ENCODE measurements at places on chromosomes 1 and 21.

- no peak for DNase-seq
Observed at GRCh38 chr1:74197255-74197654, 721 bp downstream of the LRRIQ3 start.

DNA sequence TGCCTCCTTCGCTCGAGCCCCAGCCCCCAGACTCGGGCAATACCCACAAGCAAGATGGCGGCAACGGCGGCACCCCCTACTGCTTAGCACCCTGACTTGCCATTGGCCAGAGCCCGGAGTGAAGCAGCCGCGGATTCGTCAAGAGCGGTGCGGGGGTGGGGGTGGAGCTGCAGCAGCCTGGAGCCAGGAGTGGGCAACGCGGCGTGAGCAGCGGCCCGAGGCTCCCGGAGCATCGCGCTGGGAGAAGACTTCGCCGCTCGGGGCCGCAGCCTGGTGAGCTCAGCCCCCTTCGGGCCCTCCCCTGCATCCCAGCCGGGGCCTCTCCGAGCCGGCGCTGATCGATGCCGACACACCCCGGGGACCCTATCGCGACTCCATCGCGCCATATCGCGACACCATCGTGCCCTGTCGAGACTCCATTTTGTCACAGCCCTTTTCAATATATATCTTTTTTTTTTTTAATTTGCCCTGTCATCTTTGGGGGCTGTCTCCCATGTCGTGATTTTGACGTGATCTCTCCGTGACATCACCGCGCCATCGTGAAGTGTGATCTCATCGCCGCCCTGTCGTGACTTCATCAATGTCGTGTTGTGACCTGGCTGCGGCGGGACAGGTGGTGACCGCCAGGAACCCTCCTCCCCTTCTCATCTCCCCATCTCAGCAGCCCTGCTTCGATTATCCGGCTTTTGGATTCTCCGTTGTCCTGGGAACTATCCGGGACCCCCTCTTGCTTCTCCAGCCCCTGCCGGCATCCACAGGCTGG, at the start of gene NCDN:
Gene NCDN, plus strand, starts transcription at position 189 of the 763 bp plus-strand sequence. Its CDS starts 392 bp downstream, at position 581.
- DNase-seq, result peak; percentile 96

DNA sequence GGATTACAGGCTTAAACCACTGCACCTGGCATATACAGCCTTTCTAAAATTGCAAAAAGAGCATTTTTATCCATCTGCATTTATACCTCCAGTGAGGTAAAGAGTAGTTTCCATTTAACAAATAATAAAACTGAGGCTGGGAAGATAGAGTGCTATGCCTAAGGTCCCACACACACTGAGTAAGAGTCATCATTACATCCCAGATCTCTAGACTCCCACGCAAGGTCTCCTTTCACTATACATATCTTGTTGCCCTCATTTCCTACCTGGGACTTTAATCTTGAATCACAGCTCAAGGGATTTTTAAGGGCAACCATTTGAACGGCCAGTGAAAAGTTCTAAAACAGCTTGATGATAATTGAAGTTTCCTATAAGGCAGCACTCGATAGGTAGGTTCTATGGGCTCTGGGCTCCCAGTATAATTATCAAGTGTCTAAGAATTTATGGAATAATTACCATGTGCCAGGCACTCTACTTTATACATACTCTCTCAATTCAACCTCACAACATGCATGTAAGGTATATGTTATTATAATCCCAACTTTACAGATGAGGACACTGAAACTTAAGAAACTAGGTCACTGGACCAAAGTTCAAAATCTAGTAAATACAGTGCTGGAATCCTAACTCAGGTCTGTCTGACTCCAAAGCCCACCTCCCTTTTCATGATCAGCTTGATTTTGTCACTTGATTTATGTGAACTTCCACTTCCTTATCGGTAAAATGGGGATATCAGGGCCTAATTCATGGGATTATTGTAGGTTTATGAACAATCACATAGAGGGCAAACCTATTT, 23.3 kb upstream of the EPS15 start:
- DNase-seq, result no peak

- DNase-seq, result no peak
Observed at GRCh38 chr1:203166192-203166940, 9.3 kb downstream of the MYBPH start.

GRCh38 chr1:75394386-75395139, 216.4 kb downstream of the SLC44A5 start:
- DNase-seq, result no peak

DNA sequence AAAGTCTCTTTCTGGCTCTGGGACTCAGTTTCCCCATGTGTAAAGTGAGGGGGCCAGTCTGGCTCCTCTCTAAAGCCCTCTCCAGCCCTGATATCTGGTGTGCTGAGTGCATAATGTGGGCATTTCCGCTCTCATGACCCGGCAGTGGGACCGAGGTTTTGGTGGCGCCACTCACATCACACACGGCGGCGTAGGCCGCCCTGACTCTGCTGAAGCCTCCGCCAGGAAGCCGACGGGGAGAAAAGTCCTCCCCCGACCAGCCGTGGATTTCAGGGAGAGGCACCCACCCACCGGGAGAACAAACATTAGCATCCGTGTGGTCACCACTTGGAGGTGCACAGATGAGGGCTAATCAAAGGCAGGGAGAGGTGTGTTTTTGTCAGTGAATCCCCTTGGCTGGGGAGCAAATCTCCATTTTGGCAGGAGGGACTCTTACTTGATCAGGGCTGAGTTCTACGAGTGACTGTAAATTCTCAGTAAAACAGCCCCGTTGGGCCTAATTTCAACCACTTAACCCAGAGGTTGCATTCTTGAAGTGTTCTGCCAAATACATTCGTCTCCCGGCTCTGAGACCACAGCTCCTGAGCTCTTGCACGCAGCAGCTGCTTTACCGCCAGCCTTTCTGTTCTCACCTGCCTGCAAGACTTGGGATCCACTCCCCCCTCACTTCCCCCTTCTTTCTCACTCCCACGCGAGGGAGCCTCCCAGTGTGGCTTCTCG, 118.2 kb downstream of the FOXD2 start:
- DNase-seq, result no peak

DNA sequence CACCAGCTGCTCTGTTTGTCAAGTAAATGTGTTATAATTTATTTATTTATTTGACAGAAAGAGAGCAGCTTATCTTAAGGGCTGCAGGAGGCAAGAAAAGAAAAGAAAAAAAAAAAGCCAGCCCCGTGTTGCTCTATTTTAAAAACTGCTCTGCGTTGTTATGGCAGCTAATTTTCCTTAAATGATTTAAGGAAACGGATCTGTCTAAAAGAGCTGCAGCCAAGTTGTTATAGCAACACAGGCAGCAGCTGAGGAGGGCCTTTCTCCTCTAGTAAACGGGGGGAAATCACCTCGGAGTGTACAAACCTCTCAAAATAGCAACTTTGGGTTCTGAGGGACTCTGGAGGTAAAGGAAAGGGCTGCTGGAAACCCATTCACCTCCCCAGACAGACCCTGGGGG, 149.2 kb downstream of the BEND5 start:
- DNase-seq, result no peak

DNA sequence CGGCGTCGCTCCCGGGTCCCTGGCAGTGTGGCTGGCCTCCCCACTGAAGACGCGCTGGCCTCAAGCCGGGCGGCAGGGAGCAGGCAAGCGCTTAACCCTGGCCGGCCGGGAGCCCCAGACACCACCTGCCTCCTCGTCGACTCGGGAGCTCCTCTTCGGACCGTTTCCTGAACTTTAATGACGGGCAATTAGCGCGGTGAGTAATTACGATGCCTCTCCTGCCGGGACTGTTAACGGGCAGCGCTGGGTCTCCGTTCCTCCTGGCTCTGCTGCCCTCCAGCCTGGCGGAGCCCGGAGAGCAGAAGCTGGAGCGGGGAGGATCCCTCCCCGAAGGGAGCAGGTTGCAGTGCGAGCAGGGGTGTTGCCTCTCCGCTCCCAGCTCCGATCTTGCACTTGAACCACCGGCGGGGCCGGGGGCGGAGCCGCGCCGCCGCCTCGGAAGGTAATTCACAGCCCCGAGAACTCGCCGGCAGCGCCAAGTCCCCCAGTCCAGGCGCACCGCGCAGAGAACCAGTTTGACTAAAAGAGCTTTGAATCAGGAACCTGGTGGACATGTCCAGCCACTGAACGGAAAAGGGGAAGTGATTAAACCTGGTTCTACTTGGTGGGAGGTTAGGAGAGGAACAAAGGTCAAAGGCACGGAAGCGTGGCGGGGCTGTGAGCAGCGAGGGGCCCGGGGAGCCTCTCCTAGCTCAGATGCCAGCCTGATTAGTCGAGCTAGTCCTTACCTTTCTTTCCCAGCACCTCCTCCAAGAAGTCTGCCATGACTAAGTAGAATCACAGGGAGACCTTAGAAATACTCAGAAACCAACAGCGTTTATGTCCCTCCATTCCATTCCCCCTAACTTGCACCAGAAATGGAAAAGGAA, 18.3 kb upstream of the PLEKHA6 start:
- no peak for DNase-seq

DNA sequence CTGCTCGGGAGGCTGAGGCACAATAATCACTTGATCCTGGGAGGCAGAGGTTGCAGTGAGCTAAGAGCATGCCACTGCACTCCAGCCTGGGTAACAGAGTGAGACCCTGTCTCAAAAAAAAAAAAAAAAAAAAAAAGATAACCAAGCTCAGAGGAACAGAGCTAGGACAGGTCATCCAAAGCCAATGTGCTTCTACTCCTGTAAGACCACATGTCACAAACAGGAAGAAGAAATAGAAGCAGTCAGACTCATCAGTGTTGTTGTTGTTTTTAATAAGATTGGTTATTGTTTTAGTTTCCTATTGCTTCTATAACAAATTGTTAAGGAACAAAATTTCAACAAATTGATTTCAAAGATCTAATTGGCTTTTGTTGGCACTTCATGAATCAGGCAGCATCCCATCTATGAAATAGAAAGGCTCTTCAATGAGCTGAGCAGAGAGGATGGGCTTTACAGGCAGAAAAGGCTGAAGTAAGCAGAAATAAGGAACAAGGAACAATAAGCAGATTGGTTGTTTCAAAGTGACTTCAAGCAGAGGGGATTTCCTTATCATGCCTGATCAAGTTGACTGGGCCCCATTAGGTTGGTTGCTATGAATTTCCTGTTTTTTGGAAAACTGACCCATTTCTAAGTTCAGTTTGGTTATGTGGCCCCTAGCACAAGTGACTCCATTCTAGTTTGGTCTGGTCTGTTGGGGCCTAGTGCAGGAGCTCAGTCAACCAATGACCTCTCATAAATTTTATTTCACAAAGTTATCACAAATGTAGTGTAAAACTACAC, 6.0 kb upstream of the AKNAD1 start:
- no peak for DNase-seq

All from substantia nigra (tissue), 51 donors.